Right cardiac atrium (tissue), 5 donors: ENCODE measurements at places on chromosomes 2 and 18.

GRCh38 chr2:181466661-181467576, 9.7 kb downstream of the ITGA4 start:
- DNase-seq: peak; percentile 76

DNA sequence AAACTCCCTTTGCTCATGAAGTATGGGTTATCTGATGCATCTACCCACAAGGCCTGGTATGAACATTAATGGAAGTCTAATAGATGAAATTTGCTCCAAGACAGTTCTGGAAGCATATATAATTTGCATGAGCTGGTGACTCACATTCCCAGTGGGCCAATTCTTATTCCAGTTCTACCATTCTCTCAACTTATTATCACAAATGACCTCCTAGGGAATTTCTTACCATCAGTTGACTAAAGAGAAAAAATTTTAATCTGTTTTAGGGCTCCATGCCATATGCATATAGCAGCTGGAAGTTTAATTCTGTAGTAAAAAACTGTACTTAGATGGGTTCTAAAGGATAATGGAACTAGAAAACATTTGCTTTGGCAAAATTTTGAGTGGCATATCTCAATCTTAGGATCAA, 165.2 kb upstream of the COL3A1 start:
- DNase-seq: no peak

DNA sequence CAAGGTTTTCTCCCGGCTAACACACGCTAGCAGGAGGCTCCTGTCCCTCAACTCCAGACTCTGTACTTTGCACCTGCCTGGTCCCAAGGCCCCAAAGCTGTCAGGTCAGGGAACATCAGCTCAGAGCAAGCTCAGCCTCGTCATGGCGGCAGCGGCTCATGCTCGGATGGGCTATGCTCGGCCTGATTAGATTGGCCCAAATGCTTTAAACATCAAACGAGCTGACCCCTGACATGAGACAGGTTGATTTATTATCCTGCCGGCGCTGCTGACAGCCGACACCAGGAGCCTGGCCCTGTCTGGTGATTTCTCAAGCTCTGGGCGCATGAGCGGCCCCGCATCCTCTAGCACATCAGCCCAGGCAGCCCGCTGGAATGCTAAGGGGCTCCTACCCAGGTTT, 436.4 kb downstream of the EIPR1 start:
- no peak for DNase-seq

GRCh38 chr2:105085525-105085924, 47.7 kb downstream of the MRPS9 start:
- no peak for DNase-seq

DNA sequence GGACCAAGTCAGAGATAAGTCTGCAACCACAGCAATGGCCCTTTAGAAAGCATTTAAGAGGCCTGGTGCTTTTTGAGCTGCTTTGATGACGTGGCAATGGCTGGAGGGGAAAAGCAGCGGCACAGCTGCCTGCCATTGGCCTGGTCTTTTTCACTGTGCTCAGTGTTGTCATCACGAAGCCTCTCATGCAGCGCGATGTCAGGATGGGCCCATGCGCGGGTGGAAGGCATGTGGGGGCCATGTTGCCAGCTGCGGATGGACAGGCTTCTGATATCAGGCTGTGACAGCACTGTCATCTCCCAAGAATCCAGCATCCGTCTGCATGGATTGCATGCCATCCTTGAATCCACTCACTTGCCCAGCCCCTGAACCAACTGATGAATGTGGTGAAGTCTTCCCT, 204.5 kb downstream of the ACKR3 start:
- DNase-seq: no peak

DNA sequence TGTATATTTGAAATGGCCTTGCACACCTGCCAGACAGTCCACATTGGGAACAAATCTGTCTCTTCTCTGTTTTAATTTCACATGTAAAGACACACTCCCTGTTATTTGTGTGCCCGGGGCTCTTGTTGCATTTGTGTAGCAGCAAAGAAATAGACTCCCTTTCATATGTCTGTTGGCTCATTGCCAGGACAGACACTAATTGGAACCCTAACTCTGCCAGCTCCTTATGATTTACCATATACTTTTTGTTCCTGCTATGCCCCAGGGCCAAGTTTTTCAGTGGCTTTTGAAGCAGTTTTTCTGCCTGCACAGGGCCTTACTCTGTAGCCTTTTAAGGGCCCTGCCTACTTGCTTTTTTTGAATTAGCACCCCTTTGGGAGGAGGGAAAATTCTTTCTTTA, 396.9 kb downstream of the DLGAP1 start:
- DNase-seq: no peak
